ENCODE measurements at places on chromosomes 16 and 17. TPM values are rescaled to one million over a fixed set of nuclear protein-coding genes. Genes with fewer than 3 reads are reported as not detected.

Gene ASPA
- 1.6 TPM for total RNA-seq

Gene KRTAP4-4
- not detected for total RNA-seq

Gene SNF8
- 62.5 TPM for total RNA-seq

Gene IRX5
- total RNA-seq = 7.4 TPM

Gene TK2
- total RNA-seq = 54.5 TPM

Gene PERCC1
- not detected for total RNA-seq

Gene ABCC12
- total RNA-seq = 0.16 TPM

Data from hair follicle dermal papilla cell (primary cell).